ENCODE measurements at places on chromosomes 7 and 10.
A peak's percentile ranks its signal among the peaks of the same experiment; 100 is the strongest.

- DNase-seq: no peak
Measured at GRCh38 chr7:46982928-46983327, 599.0 kb downstream of the TNS3 start.

DNA sequence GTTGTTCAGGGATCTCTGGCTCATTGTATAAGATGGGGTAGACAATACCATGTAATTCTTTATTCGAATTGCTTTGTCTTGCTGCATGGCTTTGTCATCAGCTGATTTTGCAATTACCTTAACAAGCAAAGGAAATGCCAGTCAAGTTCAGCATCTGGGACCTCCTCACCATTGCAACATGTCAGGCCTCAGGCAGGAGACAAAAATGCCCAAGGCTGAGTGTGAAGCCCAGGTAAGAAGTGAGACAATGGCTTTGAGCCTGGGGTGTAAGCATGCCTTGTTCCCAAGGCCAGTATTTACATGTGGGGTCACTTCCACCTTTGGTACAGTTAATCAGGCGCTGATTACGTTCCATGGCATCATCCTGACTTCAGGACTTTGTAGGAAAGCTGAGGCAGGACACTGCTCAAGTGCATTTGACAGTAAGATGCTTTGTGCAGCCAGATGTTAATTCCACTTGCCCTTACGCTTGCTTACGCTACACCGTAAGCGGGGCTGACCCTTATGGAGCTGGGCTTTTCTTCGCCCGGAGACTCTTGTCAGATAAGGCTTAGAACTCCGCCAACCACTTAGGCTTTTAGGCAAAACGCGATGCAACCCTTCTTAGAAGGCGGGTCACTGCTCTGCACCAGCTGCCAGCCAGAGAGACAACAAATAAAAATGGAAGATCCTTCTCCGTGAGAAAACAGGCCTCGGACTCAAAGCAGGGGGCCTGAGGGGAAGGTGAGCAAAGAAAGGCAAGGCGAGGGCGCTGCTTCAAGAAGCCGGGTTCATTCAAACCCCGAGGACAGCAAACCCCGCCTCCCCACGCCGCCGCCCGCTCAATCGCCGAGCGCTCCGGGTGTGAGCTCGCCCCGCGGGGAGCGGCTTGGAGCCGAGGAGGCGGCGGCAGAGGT lies 1.3 kb upstream of the SP4 start:
- DNase-seq: peak; percentile 0

DNA sequence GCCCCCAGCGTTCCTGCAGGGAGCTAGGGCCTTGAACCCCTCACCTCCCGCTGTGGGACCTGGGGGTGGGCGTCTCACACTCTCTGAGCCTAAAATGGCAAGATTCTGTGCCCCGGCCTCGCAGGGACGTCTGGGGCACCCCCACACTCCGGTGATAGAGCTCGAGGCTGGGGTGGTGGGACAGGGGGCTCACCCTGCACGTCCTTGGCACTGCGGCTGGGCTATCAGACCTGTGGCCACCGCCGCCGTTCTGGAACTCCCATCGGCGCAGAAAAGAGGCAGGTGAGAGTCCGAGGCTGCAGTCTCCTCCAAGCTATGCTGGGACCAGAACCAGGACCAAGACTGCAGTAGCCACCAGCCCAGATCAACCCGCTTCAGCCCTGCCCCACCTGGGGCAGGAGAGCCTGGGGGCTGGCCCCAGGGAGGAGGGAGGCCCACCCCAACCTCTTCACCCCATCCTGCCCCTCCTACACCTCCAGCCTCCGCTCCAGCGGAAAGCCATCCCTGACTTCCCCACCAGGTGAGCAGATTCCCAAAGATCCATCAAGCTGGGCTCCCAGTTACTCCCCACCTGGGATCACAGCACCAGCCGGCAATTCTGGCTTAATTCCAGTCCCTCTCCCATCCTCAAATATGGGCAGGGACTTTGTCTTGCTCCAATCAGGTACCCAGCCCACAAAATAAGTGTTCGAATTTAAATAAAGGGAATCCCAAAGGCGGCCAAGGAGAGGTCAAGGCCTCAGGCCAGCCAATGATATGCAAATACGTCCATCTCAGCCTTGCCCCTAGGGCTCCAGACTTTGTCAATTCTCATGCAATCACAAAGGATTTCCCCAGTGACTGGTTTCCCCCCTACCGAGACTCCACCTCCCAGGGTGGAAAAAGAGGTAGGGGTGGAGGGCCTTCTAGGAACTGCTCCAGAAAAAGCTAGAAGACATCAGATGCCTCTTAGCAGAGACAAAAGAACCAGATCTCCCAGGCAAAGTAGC lies 16.4 kb downstream of the TNRC18 start:
- no peak for DNase-seq

- no peak for DNase-seq
Measured at GRCh38 chr10:59234816-59235429, 58.5 kb downstream of the PHYHIPL start.

- no peak for DNase-seq
Measured at GRCh38 chr7:144991041-144991440, 155.2 kb upstream of the TPK1 start.

DNA sequence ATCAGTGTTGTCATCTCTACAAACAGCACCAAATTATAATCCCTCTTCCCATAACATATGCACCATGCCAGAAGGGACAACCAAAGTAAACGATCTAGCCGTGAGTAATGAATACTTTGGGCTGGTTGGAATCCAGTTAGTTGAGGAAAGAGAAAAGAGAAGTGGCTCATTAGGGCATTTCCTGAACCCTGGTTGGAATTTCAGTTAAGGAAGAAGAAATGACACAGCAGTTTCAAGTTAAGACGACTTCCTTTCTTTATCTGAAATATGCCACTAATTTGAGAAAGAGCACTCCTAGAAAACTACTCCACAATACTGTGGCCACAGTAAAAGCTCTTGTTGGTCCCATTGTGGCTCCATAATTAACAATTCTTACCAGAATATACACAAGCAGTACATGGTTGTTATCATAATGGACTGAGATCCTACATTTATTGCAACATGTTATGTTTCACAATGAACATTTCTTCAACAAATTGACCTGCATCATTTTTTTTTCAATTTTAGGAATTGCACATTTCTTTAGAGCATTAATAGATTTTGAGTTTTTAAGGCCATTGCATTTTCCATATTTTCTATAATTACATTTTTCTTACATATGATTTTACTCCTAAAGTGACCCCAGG lies at the start of gene TFEC:
TSS of gene TFEC (minus strand) at position 113 of the 626 bp plus-strand sequence. CDS start 46,322 bp downstream, outside the sequence.
- no peak for DNase-seq

DNA sequence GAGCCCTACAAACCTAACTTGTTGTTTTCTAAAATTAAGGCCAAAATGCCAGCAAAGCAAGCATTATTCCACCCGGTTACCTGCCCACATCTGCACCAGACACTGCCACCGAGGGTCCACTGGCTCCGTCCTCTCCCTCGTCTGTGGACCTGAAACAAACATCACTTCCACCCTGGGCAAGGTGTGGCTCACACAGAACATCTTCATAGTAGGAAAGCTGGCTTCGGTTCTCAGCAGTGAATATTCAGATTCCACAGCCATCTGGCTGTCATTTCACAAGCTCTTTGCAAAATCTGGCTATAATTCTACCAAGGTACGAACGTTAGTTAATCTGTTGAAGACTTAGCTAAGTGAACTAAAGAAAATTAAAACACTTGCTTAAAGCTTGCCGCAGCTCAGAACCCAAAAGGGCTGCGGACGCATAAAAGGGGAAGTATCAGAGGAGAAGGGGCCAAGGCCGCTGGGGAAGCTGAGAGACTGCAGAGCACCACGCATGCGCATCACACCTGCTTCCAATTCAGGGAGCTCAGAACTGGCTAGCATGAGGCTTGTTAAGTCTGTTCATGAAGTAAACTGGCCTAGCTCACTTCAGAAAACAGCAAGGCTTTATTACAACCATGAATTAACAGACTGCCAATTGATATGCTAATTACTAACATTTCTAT lies 46.1 kb downstream of the PTPRN2 start:
- DNase-seq: no peak

- no peak for DNase-seq
Measured at GRCh38 chr7:1902231-1902855, 232.3 kb downstream of the ELFN1 start.

DNA sequence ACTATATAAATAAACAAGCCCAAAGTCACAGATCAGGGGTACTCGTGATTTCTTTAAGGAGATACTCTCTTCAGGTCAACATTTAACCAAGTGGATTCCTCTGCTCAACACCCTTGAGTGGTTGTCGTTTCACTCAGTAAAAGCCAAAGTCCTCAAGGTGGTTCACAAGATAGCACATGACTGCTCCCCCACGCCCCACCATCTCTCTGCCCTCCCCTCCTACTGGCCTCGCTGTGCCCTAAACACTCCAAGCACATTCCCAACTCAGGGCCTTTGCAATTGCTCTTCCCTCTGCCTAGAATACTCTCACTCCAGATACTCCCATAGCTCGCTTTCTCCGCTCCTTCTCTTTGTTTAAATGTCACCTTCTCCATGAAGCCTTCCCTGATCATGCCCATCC lies 72.1 kb upstream of the FHIP2A start:
- no peak for DNase-seq

DNA sequence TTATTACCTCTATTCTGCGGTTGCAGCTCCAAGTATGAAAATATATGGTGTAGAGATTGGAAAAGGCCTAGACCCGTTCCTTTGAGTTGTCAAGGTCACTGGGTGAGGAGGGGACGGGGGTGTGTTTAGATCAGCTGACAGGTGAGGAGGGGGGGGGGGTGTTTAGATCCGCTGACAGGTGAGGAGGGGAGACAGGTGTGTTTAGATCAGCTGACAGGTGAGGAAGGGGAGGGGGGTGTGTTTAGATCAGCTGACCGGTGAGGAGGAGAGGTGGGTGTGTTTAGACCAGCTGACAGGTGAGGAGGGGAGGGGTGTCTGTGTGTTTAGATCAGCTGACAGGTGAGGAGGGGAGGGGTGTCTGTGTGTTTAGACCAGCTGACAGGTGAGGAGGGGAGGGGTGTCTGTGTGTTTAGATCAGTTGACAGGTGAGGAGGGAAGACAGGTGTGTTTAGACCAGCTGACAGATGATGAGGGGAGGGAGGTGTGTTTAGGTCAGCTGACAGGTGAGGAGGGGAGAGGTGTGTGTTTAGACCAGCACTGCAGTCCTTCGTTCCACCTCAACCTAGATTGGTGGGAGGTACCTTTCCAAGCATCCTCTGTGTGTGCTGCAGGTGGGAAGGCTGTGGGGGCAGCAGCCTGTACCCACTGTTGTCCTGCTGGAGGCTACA lies 655.0 kb upstream of the ADARB2 start:
- DNase-seq: no peak

DNA sequence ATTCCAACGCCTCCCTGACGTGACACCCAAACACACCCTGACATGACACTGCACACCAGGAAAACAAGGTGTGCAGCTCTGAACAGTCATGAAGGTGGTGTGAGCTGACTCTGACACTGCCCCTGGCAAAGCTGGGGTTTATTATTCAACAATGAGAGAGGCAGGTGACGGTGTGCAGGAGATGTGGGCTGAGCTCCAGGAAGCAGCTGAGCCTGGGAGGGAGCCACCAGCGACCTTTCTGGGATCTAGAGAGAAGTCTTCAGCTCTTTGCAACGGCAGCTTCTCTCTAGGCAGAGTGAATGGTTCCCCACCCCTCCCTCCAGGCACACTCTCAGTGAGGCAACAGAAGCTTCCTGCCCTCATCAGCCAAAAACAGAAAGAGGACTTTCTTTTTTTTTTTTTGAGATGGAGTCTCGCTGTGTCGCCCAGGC lies 65.6 kb downstream of the SH3PXD2A start:
- no peak for DNase-seq

DNA sequence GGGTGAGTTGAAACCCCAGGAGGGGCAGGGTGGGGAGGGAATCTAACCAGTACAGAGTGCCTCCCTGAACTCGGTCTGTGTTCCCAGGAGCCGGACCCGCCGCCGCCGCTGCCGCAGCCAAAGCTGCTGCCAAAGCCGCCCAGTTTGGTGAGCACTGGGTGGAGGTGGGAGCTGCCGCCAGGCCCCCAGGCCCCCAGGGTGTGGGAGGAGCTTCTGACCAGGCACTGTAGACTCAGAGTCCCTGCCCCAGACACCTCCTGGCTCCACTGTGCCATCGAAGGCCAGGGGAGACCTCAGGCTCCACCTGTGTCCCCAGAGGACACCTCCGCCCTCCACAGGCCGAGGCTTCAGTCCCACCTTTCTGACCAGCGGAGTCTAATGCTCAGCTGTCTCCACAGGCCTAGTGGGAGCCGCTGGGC lies 20.4 kb upstream of the LIMK1 start:
- no peak for DNase-seq

DNA sequence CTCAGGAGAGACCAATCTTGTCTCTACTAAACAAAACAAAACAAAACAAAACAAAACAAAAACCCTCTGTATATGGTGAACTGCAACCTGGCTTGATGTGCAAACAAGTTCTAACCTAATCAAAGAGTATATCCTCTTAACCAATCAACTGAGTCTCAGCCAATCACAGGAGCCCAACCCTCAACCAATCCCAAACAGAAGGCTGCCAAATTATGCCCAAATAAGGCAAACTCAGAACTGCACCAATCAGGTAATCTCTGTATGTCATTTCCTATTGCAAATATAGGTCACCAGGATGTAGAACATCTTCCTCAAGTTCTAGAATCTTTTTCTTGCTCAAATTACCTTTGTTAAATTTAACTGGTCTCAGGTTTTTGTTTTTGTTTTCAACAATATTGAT lies 5.2 kb downstream of the FAM133B start:
- DNase-seq: no peak

- DNase-seq: no peak
Measured at GRCh38 chr7:96337519-96337918, 15.6 kb upstream of the SLC25A13 start.

- DNase-seq: no peak
Measured at GRCh38 chr7:157520249-157520648, 183.4 kb downstream of the DNAJB6 start.

GRCh38 chr7:1523844-1524243 lies 6.7 kb upstream of the MAFK start:
- no peak for DNase-seq

DNA sequence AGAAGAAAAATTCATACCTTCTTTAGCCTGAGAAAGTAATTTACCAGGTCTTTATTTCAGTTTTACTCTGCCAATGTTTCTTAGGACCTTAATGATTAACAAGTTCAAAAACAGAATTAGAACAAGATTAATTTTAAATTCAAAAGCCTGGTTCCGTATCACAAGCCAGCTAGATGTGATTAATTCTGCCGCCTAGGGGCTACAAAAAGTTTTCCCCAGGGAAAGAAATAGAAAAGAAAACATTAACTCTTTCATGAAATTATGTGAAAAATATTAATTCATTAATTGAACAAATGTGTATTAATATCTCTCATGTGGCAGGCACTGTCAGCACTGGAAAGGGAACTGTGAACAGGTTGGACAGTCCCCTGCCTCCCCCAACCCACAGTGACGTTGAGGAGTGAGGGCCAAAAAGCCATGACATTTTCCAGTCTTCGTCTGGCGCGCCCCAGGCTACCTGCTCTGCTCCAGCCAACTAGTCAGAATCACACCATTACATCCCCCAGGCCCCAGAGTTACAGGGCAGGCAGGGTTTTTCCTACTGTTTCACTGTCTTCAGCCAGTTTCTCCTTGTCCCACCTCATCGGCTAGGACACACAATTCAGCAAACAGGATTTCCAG lies 20.1 kb downstream of the TMEM176A start:
- no peak for DNase-seq

Measured in retinal pigment epithelial cell (primary cell).